Left ventricle myocardium inferior (tissue), 1 donor: ENCODE measurements at places on chromosomes 6 and 20.
A peak's percentile ranks its signal among the peaks of the same experiment; 100 is the strongest.

DNA sequence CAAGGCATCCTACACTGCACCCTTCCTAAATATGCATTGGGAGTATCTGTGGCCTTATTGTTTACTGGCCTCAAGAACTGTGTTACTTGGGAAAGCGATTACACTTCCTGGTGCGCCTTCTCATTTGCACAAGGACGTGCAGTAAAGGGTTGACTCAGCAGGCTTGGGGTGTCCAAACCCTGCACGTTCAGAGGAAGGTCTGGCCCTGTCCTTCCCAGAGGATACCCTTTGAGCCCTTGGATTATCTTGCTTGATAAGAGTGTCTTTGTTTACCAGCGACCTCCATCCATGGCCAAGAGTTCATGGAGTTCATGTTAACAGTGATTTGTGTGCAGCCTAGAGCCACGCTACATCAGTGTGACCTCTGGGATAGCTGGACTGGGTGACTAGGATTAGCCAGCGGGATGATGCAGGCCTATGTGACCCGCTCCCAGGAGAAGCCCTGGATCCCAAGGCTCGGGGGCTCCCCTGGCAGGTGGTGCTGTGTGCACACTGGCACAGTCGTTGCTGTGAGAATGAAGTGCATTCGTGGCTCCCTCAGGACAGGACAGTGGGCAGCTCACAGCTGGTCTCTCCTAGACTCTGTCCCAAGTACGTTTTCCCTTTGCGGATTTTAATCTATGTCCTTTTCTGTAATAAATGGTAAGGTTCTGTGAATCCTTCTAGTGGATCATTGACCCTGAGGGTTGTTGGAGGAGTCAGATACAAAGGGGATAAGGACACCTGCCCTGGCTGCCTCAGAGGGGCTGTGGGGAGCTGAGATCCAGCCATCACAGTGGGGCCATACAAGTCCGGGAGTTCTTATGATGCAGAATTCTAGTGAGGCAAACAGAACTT lies 73.5 kb downstream of the TTLL2 start:
- no peak for DNase-seq

GRCh38 chr6:140441256-140441655 lies 1066.8 kb upstream of the CITED2 start:
- DNase-seq: peak; percentile 46

DNA sequence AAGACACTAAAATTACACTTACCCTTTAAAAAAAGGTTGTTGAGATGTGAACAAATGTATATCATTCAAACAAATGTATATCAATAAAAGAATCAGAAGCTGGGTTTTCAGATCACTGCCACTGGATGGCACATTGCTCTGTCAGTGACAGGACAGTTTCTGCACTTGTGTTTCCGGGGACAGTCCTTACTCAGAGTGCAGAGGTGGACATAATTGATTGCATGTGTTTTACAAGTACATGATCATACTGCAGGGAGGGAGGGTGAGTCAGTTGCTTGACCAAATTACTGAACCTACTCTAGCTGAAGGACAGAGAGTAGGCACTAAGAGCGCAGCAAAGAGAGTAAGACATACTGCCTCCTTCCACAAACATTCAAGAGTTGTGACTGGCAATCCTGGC lies 302.3 kb downstream of the TENT5A start:
- no peak for DNase-seq

GRCh38 chr20:9989066-9989724 lies 45.6 kb upstream of the ANKEF1 start:
- no peak for DNase-seq

DNA sequence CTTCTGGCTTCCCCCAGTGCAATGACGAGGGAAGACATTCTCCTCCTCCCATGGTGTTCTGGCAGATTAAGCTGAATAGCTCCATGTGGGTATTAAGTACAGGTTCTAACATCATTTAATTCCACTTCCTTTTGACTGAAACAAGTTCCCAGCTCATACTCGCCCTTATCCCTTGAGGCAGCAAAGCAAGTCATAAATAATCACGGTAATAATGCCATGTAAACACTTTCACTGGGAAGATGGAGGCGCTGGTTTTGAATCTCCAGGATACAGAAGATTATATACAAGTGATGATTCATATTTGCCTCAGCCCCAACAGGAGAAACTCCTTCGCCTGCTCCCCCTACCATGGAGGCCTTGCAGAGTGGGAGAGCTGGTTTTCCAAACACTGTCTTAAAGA lies 141.3 kb downstream of the PXDC1 start:
- no peak for DNase-seq

GRCh38 chr6:3009930-3010329 lies 10.2 kb downstream of the NQO2 start:
- DNase-seq: no peak

- no peak for DNase-seq
Observed at GRCh38 chr6:14364370-14364769, 246.8 kb downstream of the CD83 start.

DNA sequence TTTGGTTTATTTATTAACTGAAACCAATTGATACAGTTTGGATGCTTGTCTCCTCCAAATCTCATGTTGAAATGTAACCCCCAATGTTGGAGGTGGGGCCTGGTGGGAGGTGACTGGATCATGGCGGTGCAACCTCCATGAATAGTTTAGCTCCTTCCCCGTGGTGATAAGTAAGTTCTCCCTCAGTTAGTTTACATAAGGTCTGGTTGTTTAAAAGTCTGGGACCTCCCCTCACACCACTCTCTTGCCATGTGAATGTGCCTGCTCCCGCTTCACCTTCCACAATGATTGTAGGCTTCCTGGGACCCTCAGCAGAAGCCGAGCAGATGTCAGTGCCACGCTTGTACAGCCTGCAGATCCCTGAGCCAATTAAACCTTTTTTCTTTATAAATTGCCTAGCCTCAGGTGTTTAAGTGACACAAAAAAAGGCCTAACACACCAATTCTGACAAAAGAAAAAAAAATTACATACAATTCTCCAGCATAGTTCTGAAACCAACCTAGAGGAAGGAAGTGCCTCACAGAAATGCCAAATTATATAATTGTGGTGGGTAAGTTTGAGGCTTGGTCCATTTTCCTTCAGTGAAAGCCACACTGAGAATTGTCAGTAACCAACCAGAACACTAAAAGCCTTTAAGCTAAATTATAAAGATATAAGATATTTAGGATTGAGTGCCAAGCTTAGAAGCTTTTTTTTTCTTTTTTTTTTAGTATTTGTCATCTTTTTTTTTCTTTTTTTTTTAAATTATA lies 15.0 kb downstream of the MAP7 start:
- no peak for DNase-seq

DNA sequence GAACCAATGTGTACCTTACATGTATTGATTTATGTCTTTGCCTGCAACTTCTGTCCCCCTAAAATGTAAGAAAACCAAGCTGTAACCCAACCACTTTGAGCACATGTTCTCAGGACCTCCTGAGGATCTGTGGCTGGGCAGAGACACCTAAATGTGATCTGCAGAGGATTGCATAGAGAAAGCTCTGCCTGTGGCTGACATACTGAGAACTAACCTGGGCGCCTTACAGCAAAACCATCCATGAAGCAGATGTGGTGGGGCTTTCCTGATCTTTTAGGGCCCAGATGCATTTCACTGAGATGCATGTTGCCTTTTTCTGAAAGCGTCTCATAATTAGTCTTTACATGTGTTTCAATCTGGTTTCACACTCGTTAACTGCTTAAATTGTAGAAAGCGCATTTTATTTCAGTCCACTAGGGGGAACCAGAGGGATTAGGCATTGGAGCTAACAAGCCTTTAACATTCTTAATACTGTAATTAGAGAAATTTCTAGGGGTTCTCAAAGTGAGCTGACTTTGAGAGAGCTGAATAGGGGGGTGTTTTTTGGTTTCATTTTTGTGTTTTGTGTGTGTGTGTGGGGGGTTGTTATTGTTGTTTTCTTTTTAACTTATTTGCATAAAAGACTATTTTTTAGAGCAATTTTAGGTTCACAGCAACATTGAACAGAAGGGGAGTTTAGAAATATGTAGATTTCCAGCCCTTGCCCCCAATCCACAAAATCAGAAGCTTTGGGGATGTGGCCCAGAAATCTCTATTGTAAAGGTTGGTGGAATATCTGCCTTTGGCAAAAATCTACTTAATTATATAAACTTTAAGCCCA lies 50.9 kb upstream of the FAM184A start:
- DNase-seq: no peak

- DNase-seq: no peak
Observed at GRCh38 chr6:152391179-152391880, 245.8 kb downstream of the SYNE1 start.

DNA sequence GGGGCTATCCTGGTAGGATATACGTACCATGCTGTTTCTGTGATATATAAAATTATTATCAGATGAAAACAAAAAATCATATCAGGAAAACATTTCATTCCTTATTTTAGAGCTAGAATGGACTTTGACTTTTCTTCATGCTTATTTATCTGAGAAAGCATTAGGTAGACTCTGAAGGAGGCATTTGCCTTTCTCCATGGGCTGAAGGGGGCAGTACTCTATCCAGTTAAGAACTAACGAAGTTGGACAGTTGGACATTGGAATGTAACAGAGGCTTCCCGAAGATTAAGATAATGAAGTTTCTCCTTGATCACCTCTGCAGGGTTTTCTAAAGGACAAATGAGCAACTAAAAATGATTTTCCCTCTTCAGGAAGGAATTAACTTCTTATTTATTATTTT lies 233.9 kb downstream of the SAMD5 start:
- DNase-seq: no peak

DNA sequence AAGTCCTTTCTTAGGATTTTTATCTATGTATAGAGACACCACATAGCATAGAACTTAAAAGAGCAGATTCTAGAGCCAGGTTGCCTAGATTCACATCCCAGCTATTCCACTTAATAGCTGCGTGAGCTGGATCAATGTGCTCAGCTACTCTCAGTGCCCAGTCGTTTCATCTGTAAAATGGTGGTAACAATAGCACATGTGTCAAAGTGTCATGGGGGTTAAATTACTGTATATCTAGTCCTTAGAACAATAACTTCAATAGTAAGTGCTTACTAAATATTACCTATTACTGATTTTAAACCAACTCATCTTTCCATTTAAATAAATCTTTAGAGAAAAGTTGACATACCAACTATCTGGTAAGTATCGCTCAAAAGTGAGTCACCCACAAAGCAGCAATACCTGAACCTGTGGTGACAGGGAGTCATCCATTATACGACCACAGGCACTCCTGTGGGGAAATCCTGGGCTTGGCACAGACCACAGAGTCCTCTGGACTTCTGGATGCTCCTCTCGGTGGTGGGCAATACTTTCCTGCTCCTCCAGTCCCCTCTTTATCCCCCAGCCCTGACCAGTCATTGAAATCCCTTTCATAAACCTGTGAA lies 154.8 kb downstream of the PDSS2 start:
- DNase-seq: no peak

GRCh38 chr20:44422083-44422482 lies 53.6 kb upstream of the TTPAL start:
- DNase-seq: no peak

DNA sequence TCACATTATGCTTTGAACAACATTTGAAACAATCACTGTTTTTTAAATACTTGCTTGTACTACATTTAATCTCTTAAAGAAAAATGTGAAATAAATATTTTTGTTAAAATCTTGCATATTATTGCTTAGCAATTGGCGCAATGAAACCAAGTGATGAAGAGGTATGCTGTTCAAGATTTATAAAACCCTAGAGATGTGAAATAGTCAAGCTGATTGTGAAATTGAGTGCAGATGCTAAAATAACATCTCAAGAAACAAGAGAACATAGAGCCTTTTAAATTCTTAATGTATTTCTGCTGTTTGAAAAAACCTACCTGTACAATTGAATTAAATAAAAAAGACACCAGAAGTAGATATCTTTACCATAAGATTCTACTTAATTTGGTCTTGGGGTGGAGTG lies 179.2 kb upstream of the MCHR2 start:
- DNase-seq: no peak

DNA sequence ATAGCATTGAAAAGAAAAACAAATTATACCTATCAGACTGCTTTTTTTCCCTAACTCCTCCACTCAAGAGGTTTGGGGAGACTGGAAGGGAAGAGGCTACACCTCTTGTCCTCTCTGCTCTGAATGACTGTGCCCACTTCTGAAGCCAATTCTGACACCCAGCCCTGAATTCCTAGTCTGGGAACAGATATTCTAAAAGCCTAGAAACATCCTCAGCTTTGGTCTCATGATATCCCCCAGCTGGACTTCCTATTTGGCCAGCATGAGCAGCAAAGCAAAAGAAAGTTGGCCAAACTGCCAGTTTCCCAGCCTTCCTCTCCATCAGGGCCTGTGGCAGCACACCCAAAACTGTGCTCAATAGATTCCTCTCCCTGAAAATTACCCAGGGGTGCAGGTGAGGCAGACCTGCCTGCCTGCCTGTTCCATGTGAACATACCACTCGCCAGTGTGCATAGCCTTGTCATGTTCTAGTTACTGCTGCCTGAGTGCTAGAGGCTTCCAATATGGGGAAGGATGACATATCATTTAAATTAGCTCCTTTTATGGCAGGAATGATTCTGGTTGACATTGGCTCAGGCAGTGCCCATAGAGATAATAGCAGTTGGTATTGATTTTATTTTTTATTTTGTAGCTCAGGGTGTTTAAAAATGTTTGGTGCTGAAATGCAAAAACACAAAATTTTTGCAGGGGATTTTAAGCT lies 152.1 kb upstream of the RIN2 start:
- DNase-seq: no peak

DNA sequence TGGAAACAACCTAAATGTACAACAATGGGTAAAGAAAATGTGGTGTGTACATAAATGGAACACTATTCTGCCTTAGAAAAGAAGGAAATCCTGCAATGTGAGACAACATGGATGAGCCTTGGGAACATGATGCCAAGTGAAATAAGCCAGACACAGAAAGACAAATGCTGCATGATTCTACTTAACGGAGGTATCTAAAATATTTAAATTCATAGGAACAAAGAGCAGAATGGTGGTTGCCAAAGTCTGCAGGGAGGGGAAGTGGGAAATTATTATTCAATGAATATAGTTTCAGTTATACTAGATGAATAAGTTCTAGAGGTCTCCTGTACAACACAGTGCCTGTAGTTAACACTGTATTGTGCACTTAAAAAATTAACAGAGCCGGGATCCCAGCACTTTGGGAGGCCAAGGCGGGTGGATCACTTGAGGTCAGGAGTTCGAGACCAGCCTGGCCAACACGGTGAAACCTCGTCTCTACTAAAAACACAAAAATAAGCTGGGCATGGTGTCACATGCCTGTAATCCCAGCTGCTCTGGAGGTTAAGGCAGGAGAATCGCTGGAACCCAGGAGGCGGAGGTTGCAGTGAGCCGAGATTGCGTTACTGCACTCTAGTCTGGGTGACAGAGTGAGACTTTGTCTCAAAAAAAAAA lies 71.4 kb upstream of the SNX9 start:
- DNase-seq: no peak

DNA sequence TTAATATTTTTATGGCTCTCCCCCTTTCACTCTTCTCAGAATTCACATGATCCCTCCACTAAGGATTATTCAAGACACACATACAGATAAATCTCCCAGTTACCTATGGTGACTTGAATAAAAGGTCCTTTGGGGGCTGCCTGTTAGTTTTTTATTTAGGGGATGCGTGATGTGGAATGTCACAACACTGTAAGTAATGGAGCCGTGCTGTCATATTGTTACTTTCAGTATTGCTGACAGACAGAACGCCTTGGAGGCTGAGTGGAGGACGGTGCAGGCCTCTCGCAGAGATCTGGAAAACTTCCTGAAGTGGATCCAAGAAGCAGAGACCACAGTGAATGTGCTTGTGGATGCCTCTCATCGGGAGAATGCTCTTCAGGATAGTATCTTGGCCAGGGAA lies 291.7 kb downstream of the UTRN start:
- no peak for DNase-seq
